ENCODE measurements at places on chromosomes 12 and 14.

DNA sequence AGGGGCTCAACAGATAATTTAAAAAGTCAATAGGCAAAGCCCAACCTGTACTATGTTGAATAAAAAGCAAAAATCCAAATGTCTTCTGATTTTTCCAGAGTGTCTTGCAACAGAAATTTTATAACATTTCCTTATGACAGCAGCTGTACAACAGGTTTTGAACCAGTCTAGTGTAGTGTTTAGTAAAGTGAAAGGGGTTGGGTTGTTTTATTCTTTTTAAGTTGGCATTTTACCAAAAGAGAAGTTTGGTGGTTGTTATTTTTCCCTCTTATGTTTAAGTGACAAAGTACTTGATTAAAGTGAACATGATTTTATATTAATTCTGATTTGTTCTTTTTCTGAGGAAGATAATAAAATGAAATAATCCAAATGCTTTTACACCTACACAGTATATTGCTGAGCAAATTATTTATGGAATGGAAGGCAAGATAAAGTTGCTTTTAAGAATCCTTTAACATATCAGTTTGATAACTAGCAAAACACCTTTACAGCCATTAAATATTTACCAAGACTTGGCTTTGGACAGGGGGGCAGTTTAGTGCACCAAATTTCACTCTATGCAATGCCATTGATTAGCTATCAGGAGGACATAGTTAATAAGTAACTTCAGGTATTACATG lies 128.9 kb downstream of the FOXA1 start:
- DNase-seq, result no peak

DNA sequence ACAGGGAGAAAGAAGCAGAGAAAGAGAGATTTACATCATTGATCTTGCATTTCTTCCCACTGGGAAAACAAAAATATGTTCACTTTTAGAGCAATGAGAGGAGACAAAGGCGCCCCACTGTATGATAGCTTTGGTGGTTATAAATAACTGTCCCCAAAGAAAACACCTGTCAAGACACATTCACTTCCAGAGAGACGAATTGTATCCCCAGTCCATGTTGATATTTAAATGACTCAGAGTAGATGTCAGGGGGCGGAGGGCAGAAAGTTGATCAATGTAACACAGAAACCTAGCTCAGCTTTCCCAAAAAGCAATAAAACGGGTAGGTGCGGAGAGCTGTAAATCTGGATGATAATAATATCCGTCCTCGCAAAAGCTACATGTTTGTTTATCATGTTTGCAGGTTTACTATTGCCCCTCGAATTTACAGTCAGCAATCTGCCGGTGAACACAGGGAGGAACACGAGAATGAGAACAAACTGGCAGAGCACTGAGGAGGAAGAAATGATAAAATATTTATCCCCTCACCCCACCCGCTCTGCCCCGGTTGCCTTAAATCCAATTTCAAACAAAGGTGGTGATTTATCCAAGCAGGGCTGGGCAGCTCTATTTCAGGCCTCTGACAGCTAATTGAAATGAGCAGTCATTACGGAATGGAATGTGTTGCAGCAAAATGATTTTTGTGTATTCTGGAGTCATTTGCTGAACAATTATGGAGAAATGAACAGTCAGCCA lies 84.4 kb downstream of the CMKLR1 start:
- no peak for DNase-seq

- DNase-seq, result no peak
Observed at GRCh38 chr14:51260225-51260624, 20.2 kb downstream of the TMX1 start.

GRCh38 chr12:47725091-47725772 lies at the start of gene ENDOU:
Gene ENDOU, minus strand, starts transcription at chr12:47725490. Its CDS starts 77 bp downstream, at chr12:47725413.
- no peak for DNase-seq

DNA sequence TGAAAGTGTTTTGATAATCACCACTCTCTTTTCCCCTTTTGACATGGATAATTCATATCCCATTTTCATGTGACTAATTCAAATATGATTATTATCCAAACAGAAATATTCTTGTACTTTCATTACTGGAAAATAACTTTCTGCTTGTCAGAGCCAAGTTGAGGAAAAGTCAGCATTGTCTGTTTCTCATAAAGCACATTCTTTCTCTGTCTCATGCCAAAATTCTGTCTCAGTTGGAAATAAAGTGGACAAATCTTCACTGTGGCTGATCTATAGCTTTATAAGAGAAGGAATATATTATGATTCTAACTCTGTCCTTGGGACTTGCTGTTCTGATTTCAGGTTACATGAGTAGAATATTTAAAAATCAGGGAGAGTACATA lies 22.7 kb upstream of the PRICKLE1 start:
- DNase-seq, result no peak

DNA sequence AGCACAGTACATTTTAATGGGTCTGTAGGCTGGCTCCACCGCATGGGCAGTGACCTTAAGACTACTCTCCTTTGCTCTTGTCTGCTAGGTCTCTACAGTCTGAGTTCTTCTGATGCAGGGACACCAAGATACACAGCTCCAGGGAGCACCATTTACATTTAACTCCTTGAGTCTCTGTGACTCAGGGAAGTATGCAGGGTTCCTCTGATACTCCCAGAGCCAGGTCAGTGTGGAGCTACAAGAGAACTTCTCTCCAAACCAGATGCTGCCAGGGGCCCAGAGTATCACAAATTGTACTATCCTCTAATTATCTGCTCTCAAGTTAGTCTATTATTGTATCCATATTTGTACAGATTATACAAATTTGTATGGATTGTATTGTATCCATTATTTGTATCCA lies 15.2 kb downstream of the ZFP36L1 start:
- no peak for DNase-seq

DNA sequence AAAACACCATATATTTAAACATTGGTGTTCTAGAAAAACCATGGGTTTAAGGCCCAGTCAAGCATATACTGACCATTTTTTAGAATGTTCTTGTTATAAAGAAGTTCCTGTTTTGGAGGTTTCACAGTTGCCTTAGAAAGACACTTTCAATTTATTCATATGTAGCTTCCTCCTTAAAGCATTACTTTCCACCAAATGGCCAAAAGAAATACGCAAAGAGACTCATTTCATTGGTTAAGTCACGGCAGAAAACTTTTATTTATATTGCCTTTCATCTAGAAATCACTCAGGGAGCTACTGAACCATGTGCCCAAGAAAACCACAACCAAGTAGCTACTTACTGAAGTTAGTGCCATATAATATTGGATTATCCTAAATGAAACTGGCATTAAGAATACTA lies 40.0 kb downstream of the MYBPC1 start:
- DNase-seq, result no peak

- DNase-seq, result no peak
Observed at GRCh38 chr12:118773956-118774723, 207.2 kb upstream of the SRRM4 start.

DNA sequence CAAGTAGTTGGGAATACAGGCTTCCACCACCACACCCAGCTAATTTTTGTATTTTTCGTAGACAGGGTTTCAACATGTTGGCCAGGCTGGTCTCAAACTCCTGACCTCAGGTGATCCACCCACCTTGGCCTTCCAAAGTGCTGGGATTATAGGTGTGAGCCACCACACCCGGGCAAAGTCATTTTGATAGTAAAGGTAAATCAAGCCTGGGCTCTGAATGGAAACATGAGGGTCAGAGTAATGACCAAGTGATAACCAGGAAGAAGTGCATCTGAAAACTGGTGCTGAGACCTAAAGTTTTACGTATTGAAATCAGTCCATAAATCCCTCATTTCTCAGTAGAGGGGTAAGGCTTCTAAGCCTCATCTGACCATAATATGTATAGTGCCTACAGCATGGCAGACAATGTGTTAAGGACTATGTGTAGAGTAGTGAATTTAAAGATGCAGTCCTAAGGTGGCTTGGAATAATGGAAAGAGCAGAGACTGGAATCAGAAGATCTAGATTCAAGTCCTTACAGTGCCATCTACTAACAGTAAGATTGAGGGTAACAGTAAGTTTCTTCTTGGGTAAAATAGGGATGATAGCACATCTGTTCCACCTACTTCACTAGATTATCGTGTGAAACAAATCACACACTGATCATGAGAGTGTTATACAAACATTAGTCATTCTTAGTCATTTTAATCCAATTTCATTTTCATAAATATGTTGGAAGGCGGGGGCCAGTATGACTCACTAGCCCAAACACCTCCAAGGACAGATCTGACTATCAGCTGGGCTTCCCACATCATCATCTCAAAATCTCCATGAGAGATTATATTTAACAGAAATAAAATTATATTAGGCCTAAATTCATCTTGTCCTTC lies 11.2 kb downstream of the MAP4K5 start:
- no peak for DNase-seq

GRCh38 chr12:50661300-50662115 lies 102.4 kb upstream of the ATF1 start:
- peak; percentile 62 for DNase-seq

DNA sequence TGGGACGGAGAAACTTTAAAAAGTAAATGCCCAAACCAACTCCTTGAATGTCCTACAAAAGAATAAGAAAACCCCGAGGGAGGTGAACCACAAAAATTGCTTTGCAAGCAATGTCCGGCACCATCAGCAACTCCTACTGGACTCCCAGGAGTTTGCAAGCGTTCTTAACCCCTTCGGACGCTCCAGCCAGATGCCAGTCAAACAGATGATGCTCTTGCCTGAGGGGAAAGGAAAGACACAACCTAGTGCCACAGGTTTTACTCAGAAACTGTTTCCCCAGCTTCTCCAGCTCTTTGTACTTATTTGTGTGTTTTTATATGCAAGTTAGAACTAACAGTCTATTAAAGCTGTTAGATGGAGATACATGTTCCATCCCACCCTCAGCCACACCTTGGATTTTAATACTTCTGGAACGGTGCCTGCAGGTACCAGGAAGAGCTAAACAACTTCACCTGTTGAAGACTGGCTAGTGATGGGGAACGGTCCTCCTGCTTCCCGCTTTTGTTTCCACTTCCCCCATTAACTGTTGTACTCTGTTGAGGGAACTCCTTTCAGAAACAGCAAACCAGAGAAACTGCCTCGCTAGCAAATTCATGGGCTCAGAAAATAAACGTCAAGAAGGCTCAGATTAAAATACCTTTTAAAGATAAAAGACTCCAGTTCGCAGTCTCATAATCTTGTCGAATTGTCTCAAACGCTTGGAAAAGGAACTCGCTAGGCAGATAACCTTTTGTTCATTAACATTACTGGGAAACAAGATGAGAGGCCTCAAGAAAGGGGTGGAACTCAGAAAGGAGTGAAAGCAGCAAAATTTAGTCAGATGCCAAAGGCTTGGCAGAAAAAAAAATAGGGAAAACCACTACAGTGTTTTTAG lies 1.1 kb upstream of the FERMT2 start:
- no peak for DNase-seq

DNA sequence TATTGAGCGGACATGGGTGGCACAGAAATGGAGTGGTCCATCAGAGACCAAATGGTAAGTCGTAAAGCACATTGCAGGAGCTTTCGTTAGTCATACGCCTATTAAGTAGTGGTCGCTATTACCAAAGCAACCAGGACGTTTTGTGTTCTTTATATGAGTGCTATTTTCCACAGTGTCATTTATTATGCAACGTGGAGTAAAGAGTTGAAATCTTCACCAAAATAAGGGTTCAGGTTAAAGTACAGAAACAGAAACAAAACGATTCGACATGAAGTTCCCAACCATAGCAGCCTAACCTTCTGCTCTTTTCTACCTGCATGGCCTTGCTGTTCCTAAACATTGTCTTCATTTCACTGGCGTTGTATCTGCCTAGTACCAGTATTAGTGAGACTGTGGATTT lies 20.1 kb upstream of the FGD4 start:
- DNase-seq, result no peak

DNA sequence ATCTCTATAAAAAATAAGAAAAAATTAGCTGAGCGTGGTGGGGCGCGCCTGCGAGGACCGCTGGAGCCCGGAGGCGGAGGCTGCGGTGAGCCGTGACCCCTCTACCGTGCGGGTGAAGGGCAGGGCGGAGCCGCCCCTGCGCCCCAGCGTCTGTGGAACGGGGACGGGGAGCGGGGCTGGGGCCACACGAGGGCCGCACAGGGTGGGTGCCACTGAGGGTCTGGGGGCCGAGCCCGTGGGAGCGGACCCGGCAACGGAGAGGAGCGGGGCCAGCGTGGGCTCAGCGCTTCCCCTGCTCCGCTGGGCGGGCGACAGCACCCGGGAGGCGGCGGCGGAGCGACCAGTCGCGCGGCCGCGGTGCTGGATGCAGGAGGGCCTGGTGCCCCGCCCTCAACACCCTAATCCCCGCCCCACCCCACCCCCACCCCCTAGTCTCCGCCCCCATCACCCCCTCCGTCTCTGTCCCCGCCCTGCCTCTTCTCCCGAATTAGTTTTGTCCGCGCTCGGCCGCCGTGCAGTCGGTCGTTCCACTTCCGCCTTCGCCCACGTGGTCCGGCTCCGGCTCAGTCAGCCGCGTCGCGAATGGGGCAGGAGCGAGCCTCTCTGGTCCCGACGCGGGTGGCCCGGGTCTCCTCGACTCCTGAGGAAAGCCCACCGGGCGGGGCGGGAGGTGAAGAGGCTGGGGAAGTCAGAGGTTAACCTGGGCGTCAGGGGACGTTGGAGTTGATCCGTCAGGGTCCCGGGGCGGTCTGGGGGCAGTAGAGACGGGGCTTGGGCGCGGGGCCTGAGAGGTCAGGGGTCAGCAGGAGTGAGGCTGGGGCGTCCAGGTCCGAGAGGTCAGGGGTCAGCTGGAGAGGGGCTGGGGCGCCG lies at the start of gene PUS1:
Gene PUS1, plus strand, starts transcription at position 566 of the 870 bp plus-strand sequence. CDS start 447 bp downstream, outside the sequence.
- peak; percentile 84 for DNase-seq

- DNase-seq, result no peak
Observed at GRCh38 chr14:100155756-100156616, 3.5 kb downstream of the DEGS2 start.

GRCh38 chr14:39988939-39989338 lies 556.7 kb upstream of the FBXO33 start:
- no peak for DNase-seq

GRCh38 chr12:90008277-90008676 lies 299.6 kb upstream of the ATP2B1 start:
- no peak for DNase-seq

DNA sequence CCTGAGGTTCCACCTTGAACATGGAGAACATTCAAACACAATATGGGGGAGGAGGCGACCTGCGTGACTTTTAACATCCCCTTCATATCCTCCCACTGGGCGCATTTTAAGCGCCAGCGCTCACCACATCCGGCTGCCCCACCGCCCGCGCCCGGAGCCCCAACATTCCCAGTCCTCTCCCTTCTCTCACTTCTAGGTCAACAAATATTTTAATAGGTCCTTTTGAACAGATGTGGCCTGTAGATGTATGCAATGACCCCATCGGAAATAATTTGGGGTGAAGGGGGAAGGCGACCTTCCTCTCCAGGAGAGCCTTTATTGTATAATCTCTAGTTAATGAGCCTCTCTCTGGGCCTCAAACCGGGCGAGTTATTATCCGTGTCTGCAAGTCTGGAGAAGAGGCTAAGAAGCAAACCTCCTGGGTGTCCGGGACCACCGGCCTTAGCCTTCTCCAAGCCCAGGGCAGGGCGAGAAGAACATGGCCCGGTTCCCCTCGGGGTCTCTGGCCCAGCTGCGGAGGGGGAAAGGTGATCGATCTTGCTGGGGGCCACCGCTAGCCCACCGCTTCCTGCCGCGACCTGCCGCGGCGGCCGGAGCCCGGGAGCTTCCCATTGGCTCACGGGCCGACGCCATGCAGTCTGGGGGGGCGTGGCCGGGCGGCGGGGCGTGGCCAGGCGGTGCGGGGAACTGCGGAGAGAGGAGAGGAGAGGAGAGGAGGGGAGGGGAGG lies 83.2 kb upstream of the HMGA2 start:
- peak; percentile 9 for DNase-seq
